ENCODE measurements at places on chromosomes 1 and 21.
A peak's percentile ranks its signal among the peaks of the same experiment; 100 is the strongest.

- DNase-seq = peak; percentile 53
Measured at GRCh38 chr21:25307489-25307888, 299.8 kb downstream of the MRPL39 start.

DNA sequence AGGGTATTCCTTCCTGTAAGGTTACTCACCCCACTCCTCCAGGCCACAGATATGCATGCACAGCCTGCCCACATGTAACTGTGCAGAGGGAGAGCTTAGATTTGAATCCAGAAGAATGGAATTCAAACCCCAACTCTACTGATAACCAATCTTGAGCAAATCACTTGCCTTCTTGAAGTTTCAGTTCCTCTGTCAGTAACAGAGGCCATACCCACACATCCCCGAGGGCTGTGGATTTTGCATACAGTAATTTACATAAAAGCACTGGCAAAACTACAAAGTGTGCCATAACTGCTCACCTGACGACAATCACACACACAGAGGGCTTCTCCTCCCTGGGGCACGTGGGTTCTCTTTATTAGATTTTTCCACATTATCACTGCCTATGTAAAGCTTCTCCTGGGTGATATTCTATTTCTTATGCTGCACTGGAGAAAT, 18.6 kb downstream of the CD247 start:
- DNase-seq = no peak

DNA sequence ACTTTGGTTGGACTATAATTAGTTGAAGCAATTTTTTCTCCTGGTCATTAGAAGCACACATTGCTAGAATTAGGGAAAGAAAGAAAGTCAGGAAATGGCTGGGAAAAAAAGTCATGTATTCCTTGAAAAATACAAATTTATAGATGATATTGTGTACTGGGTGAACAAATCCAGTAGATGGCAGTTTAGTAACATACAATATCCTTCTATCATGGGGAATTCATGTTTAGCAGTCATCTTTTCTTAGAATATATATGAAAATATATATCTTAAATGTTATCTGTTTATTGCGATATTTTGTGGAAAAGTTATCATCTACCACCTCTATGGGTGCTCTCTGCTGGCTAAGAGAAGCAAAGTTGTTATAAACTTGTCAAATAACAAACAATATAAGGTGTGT, 13.1 kb upstream of the ZRANB2 start:
- DNase-seq = peak; percentile 50

- no peak for DNase-seq
Measured at GRCh38 chr1:111247125-111247838, 19.8 kb downstream of the CHI3L2 start.

DNA sequence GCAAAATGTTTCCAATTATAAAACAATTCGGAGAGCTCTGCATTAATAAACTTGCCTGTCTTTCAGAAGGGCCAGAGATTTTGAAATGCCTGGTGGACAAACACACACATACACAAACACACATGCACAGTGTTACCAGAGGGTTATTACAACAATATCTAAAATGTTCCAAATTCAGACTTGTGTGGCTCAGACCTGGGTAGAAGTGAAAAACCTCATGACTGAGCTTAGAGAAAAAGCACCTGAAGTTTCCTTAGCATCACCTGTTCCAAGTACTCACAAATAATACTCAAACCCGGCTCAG, 247.9 kb downstream of the FOXD2 start:
- DNase-seq = no peak

GRCh38 chr1:78833491-78833890, 173.0 kb downstream of the ADGRL4 start:
- peak; percentile 93 for DNase-seq

- DNase-seq = no peak
Measured at GRCh38 chr1:225886159-225887029, 2.6 kb downstream of the LEFTY1 start.

- peak; percentile 52 for DNase-seq
Measured at GRCh38 chr1:223709598-223709997, 2.7 kb upstream of the CAPN2 start.

GRCh38 chr21:44850208-44850800, 23.2 kb downstream of the PTTG1IP start:
- no peak for DNase-seq

GRCh38 chr21:33975548-33976081, 60.0 kb upstream of the ATP5PO start:
- peak; percentile 60 for DNase-seq

- DNase-seq = peak; percentile 60
Measured at GRCh38 chr1:205351984-205352713, 4.6 kb downstream of the KLHDC8A start.

DNA sequence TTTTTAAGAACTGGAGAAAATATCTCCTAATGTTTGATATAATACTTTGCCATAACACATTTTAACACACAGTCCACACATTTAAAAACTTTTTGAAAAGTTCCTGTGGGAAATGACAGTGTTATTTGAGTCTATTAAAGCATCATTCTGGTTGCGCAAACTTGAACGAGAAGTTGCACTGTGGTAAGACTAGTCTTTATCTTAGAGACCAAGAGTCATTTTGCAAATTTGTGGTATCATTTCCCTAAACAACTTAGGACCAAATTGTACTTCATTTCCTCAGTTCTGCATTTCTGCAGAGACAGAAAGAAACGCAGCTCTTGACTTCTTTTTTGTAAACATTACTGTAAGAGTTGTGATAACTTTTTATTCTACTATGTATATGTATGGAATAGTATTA, at the start of gene RGS18:
TSS of gene RGS18 (plus strand) at position 282 of the 400 bp plus-strand sequence. CDS start 176 bp downstream, outside the sequence.
- no peak for DNase-seq

GRCh38 chr1:32758177-32758794, 55.7 kb upstream of the SYNC start:
- no peak for DNase-seq

DNA sequence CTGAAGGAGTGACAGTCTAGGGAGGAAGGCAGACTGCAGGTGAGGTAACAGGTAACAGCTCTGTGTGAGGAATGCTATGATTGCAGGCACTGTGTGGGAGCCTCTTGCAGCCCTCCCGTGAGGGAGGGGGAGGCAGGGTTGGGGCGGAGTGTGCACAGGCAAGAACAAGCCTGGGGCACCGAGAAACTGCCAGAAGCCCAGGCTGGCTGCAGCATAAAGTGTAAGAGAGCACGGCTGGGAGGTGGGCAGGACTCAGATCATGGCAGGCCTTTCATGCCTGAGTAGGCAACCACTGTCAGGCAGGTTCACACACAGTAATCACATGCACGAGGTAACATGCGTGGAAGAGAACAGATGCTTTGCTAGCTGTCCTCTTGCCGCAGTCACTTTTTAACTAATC, 11.3 kb upstream of the RHEX start:
- no peak for DNase-seq

GRCh38 chr1:66778266-66778665, 22.8 kb downstream of the INSL5 start:
- DNase-seq = no peak

- DNase-seq = no peak
Measured at GRCh38 chr1:204835737-204836136, 34.9 kb upstream of the NFASC start.

DNA sequence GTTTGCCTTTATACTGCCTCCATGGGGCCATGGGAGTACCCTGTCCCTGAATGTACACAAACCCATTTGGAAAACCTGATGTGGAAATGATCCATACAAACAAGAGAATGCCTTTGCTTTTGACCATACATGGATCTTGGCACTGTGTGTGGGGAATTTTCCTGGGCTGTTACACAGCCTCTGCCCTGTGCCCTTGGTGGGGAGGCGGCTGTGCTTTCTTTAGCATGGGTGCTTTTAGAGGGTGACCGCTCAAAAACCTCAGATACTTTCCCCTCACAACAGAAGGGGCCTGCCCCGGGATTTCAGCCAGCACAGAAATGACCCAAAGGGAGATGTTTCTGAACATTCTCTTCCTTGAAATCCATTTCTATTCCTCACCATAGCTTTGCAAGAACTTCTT, 194.8 kb downstream of the LMO4 start:
- no peak for DNase-seq

DNA sequence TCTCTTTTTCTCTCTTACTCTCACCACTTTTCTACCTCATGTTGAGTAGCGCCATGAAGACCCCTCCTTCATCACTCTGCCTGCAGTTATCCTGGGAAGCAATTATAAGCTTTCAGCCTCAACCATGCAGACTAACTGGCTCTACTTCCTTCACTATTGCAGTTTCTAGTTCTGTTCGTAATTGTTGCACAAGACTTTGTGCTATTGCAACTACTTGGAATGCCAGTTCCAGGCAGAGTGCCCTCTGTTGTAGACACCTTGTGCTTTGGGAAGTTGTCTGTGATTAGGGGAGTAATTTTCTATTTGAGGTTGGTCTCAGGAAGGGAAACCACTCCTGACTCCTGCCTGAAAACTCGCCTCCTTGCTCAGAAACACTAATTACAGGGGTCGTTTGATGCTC, 19.4 kb downstream of the PGM1 start:
- no peak for DNase-seq

- DNase-seq = no peak
Measured at GRCh38 chr1:111837393-111837792, 81.7 kb downstream of the DDX20 start.

DNA sequence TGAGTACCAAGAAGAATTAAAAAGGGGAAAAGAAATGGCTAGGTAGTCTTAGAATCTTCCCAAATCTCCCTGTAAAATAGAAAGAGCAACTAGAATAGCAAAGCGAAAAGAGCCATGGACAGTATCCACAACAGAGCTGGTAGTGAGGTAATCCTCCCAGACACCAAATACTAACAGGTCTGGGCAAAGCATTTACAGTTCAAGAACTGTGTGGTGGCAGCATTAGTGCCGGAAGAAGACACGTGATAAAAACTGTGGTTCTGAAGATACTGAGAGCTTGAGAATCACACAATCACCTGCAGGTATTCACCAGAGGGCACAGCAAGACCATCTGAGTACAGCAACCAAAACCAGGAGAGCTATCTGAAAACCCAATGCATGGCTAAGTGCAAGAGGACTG, 31.8 kb upstream of the OLIG2 start:
- no peak for DNase-seq

DNA sequence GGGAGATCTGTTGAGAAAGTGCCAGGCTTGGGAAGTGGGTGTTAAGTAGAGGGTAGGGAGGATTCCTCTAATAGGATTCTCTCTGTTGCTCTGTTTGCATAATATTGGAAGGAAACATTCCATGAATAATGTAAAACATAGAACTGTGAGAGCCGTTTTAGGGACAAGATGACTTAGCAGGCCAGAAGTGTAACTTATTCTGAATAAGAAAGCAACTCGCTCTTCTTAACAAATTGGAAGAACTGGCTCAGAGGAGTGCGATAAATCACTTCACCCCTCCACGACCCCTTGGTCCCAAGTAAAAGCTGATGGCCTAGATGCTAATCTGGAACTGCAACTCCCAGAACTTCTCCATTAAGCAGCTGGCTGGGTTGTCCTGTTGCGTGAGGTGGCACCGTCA, 19.1 kb downstream of the SIM2 start:
- no peak for DNase-seq

GRCh38 chr1:198001776-198002408, 84.7 kb downstream of the LHX9 start:
- DNase-seq = no peak

- no peak for DNase-seq
Measured at GRCh38 chr21:45436351-45437065, 31.5 kb downstream of the COL18A1 start.

GRCh38 chr1:48924099-48924498, 147.4 kb upstream of the BEND5 start:
- DNase-seq = no peak

DNA sequence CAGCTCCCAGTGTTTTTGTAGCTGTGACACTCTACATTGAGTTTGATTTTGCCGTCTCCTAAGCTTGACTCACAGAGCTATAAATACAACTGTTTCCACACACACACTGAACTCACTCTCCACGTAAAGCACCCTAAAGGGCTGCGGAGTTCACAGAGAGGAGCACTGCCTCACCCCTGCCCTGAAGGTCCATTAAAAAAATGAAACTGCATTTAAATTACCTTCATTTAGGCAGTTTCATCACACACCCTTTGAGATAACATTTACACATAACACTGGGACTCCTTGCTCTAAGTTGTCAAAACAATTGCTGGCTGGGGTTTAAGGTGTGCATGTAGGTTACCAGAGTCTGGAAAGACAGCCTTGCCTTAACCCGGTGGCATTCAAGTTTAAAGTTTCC, 137.1 kb upstream of the MAGI3 start:
- DNase-seq = no peak

- no peak for DNase-seq
Measured at GRCh38 chr1:11885916-11886315, 27.2 kb upstream of the NPPB start.

GRCh38 chr1:42311138-42311537, 23.9 kb downstream of the FOXJ3 start:
- peak; percentile 21 for DNase-seq

GRCh38 chr21:45894450-45894825, 87.1 kb upstream of the COL6A1 start:
- DNase-seq = peak; percentile 87

DNA sequence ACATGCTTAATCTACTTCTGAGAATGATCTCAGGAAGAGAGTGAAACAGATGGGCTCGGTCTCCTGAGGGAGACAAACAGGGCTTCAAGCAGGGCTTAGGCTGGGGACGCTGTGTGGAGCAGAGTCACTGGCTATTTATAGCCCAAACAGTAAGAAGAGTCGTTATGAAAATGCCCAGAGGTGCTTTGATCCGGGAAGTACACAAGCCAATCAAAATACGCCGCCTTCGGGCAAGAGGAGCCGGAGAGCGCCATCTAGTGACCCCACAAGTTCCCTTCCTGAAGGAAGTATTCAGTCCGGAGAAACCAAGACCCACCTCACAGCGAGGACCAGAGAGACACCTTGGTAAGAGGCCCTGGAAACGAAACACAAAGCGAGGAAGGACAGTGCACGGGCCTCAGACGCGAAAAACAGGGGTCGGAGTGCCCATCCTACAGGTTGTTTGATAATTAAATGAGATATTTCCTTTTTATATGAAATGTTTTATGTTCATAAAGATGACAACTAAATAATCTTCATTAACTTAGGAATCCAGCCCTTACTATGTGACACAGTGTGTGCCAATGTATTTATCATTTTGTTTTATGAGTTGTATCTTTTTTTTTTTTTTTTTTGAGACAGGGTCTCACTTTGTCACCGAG, 25.0 kb upstream of the SCCPDH start:
- DNase-seq = peak; percentile 94

- no peak for DNase-seq
Measured at GRCh38 chr21:38156200-38156599, 100.6 kb upstream of the KCNJ15 start.
